Omental fat pad (tissue), 4 donors: ENCODE measurements at places on chromosomes 6 and 20.

DNA sequence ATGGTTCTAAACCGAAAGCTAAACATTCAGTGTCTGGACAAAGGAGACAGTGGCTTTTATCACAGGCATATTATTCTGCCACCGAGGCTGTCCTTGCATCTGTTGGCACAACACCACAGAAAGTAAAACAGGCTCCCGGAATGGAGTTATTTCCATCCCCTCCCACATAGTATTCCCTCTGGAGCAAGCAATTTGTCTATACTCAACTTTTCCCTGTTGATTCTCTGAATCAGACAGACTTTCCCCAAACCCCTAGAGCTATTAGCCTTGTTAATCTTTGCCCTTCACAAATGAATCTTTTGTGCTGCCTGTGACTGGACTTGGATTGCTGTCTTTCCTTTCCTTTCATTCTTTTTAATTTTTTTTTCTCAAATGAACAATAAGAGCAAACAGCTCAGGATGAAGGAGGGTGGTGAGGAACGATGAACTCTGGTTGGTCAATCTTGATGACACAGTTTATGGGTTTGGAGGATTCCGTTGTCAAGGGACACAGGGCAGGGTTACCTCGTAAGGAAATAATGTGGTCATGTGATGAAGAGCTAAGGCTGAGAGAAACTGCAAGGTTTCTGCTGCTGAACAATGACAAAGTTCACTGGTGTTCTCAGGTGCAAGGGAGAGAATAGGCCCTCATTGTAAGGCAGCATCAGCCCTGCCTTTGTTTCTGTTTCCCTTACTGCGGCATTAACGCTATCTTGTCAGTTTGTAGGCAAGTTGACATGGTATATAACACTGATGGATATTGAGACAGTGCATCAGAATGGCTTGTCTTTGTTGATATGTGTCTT is 275.0 kb upstream of the BMP2 start:
- no peak for DNase-seq

DNA sequence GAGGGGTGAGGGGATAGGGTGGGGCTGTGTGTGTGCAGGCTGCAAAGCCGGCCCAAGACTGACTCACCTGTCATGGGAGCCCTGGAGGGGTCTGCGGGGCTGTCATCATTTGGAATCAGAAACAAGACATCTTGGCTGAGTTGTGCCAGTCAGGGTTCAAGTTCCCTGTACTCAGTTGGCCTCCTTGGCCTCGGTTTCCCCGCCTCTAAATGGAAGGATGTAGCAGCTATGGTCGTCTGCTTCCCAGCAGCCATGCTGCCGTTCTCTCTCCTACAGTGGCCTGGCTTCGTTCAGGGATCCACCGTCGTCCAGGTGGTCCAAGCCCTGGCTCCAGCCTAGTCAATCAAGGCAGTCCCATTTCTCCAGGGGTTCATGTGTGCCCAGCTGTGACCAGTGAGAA is 83.6 kb upstream of the PMEPA1 start:
- DNase-seq = no peak

DNA sequence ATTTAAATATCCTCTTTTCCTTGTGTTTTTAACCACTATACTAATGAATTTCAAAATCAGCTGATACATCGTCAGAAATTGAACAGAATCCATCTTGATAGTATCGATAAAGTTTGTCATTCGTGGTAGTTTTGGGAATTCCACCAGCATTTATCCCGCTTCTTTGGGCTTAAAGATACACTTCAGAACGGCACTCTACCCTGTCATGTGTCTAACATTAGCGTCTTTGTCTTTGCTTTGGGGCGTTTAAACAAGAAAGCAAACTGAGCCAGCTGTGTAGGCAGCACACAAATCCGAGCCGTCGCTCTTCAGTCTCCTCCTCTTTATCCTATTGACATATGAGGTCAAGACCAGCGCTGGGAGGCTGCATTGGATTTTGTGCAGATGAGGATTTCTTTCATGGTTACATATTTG is 27.5 kb upstream of the NHSL1 start:
- DNase-seq = no peak

DNA sequence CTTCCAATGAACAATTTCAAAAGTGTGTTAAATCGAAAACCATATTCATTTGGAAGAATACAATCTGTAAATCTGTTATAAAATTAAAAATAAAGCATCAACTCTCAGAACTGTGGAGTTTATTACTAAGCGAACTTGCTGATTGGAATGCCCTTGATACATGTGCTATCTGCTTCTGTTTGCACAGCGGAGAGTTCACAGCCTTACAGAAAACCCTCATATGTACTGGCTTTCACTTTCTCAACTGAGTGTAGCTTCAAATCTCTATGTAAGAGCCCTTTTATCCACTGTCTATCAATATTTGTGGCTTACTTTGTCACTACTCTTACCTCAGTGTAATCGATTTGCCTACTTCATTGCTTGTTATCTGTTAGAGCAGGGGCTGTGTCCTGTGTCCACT is 447.4 kb downstream of the C6orf118 start:
- no peak for DNase-seq

DNA sequence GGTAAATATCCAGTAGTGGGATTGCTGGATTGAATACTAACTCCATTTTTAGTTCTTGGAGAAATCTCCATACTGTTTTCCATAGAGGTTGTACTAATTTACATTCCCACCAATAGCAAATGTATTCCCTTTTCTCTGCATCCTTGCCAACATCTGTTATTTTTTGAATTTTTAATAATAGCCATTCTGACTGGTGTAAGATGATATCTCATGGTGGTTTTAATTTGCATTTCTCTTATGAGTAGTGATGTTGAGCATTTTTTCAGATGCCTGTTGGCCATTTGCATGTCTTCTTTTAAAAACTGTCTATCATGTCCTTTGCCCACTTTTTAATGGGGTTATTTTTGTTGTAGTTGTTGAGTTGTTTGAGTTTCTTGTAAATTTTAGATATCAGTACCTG is 253.2 kb downstream of the HAO1 start:
- no peak for DNase-seq

- no peak for DNase-seq
These were observed 502.1 kb upstream of the MAP3K7 start for GRCh38 chr6:91088976-91089375.

DNA sequence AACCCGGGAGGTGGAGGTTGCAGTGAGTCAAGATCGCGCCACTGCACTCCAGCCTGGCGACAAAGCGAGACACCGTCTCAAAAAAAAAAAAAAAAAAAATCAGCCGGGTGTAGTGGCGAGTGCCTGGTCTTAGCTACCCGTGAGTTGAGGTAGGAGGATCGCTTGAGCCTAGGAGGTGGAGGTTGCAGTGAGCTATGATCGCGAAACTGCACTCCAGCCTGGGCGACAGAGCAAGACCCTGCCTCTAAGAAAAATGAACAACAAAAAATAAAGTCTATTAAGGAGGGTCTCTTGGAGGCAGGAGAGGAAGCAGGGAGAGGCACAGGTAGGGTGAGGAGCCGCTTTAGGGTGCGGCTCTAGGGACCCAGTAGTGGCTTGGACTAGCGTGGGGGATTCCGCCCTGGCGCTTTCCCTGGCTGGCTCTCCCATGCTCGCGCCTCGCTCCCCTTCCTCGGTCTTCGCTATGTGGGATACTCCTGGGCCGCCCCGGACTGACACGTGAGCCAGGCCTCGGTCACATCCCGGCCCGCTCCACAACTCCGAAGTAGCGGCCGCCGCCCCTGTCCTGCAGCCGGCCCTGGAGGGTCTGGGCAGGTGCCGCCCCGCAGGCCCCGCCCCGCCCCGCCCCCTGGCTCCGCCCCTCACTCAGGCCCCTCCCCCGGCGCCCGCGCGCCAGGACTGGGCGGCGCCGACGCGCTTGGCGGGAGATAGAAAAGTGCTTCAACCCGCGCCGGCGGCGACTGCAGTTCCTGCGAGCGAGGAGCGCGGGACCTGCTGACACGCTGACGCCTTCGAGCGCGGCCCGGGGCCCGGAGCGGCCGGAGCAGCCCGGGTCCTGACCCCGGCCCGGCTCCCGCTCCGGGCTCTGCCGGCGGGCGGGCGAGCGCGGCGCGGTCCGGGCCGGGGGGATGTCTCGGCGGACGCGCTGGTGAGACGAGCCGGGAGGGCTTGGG is at the start of gene MYBL2:
MYBL2 (plus strand) TSS at position 739 of the 953 bp plus-strand sequence; CDS start at position 909, 170 bp downstream.
- DNase-seq = no peak

DNA sequence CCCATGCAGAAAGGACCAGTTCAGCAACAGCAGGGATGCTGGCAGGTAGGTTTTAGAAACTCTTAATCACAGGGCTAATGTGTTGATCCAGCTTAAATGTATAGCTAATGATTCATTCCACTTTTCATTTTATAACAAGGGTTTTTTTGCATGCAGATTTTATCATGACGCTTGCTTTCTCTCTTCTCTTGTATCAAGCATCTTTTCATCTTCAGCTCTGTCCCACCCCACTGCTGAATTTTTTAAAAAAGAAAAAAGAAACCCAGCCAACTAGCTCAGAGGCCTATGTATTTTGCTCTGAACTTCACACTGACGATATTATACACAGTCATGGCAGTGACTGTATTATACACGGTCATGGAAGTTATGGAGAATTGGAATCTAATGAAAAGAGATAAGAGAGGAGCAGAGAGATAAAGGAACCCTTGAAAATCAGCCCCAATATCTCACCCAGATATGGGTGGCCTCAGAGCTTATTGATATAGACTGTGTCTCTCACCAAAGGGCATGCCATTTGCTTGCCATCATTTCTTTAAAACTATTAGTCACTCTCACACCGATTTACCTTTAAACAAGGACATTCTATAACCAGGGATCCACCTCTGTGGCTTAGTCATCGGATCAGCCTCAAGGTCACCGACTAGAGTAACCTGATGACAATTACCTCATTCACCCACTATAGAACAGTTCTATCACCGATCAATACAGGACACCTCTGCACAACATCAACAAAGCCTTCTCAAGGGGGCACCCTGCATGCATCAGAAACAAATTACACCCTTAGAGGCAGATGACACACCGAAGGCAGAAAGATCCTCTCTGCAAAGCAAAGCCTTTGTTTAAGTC is 222.0 kb downstream of the ATXN1 start:
- DNase-seq = no peak

DNA sequence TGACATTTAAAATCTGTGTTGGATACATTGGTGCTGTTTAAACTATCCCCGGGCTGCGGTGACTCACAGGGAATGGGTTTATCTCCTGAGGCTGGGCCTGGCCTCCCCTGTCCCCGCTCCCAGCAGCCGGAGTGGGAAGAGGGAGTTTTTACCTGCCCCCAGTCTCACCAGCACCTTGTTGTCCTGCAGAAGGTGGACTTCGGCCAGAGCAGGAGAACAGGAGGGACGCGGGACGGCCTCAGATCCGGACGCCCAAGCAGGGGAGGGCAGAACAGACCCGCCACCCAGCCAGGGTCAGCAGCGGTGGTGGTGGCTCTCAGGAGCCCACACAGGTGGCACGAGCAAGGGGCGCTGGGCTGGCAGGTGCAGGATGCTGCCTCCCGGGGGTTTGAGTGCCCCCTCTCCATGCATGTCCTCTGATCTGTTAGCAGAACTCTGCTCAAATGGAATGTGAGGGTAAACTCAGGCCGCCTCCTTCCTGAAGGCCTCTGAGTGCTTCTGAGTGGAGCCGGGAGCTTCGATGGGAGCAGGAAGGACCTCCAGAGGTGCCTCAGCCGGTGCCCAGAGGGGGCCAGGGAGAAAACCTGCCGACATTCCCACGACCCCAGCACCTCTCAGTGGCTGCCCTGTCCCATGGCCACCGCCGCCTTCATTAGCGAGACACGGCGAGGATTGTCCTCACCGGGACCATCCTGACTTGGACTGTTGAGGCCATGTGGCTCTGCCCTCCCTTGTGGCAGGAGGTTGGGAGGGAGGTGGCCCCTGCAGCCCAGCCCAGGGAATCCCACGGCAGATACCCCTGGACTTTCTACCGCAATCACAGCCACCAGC is 43.4 kb upstream of the MRGBP start:
- no peak for DNase-seq

GRCh38 chr6:8436966-8437365 is 1.6 kb upstream of the SLC35B3 start:
- no peak for DNase-seq

- no peak for DNase-seq
These were observed 113.7 kb upstream of the GGTLC1 start for GRCh38 chr20:24102290-24102689.

- peak; percentile 30 for DNase-seq
These were observed 901 bp upstream of the TRIM26 start for GRCh38 chr6:30213957-30214656.

DNA sequence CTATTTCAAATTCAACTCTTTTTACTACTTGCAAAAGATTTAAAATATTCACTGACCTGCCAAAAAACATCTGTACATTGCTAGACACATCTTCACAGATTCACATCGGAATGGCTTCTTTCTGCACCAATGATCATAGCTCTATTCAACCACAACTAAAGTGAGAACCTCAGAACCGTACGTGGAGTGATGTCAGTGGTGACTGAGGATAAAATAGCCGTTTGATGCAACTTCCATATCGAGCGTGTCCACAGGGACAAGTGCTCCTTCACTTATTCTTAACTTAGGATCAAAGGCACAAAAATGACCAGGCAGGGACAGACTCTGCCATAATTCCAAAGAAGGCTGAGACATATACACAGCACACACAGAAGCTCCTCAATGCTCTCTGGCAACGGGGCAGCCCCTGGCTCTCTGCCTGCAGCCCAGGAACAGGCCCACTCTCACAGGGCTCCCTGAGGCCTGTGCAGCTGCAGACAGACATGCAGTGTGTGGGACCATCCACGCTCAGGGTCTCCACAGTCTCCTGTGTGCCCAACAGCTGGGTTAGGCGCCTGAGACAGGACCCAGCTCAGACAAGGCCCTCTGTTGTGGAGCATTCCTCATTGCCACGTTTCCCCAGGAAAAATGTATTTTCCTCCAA is 22.8 kb downstream of the FYN start:
- no peak for DNase-seq

DNA sequence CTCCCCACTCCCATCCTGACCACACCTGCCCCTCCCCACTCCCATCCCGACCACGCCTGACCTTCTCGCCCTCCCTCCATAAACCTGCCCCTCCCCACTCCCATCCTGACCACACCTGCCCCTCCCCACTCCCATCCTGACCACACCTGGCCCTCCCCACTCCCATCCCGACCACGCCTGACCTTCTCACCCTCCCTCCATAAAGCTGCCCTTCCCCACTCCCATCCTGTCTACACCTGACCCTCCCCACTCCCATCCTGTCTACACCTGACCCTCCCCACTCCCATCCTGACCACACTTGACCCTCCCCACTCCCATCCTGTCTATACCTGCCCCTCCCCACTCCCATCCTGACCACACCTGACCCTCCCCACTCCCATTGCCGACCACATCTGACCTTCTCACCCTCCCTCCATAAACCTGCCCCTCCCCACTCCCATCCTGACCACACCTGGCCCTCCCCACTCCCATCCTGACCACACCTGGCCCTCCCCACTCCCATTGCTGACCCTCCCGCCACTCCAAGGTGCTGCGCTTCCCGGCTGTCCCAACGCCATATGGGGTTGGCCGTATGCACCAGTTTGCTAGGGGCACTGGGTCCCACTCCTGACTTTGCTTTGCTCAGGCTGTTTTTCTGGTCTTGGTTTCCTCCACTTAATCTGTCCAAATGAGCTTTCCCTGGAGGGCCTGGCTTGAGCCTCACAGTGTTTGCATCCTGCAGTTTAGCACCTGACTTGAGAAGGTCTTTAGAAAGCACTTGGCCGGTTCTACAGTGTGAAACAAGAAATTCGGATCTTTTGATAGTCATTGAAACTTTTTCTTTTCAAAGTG is 2.9 kb downstream of the KIF25 start:
- DNase-seq = no peak
